Myometrial cell (primary cell): ENCODE measurements at places on chromosomes 4 and X. TPM values are rescaled to one million over a fixed set of nuclear protein-coding genes. Genes with fewer than 3 reads are reported as not detected.

Gene COX7B2
- total RNA-seq = not detected in 2 replicates

Gene SRPX2
- 61.3 and 65.2 TPM in 2 replicates for total RNA-seq

Gene TKTL1
- not detected in 2 replicates for total RNA-seq

Gene XPNPEP2
- total RNA-seq = 1.7 TPM in 1 of 2 replicates, not detected in the other

Gene GALNTL6
- total RNA-seq = not detected in 2 replicates

Gene DCAF16
- total RNA-seq = 12.4 and 22.0 TPM in 2 replicates
